ENCODE measurements at places on chromosomes 6 and 20.
A peak's percentile ranks its signal among the peaks of the same experiment; 100 is the strongest.

GRCh38 chr6:119543332-119543731 is 193.8 kb upstream of the MAN1A1 start:
- DNase-seq, result no peak

DNA sequence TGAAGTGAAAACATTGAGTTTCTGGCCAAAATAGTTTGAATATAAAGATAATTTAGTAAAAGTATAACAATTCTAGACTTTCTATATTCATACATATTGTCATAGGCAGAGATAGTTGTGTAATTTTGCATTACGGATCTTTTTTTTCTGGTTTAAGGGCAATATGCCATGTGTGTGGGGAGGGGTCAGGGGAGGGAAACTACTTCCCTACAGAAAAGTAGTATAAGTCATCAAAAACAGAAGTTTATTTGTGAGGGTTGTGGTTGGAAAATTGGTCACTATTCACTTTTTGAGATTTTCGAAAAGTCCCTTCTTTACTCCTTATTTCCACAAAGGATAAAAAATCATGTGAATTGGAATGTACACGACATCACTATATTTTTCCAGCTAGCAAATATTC is 288.2 kb upstream of the PREP start:
- peak; percentile 70 for DNase-seq

GRCh38 chr6:75230484-75231325 is 12.9 kb downstream of the COX7A2 start:
- DNase-seq, result peak; percentile 62

- peak; percentile 46 for DNase-seq
Observed at GRCh38 chr20:3714092-3714491, 1.7 kb upstream of the SIGLEC1 start.

- no peak for DNase-seq
Observed at GRCh38 chr20:18144541-18145099, 7.0 kb downstream of the KAT14 start.

GRCh38 chr6:155660251-155660977 is 204.8 kb upstream of the NOX3 start:
- no peak for DNase-seq

DNA sequence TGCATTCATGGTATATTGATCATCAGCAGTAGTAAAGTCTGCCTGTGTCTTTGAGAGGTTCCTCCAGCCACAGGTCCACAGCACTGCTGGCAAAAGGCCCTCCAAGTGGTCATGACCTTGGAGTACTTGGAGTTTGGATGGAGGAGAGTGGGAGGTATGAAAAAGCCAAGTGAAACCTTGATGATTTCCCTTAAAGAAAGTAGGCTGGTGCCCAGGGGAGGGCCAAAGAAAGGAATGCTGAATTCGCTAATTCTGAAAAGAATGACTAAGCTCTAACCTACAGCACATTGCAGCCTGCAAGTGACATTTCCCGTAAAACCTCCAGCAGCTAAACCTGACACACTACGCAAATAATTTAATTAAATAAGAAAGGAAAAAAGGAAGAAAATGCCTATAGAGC is 223.4 kb upstream of the TAB2 start:
- DNase-seq, result peak; percentile 25

DNA sequence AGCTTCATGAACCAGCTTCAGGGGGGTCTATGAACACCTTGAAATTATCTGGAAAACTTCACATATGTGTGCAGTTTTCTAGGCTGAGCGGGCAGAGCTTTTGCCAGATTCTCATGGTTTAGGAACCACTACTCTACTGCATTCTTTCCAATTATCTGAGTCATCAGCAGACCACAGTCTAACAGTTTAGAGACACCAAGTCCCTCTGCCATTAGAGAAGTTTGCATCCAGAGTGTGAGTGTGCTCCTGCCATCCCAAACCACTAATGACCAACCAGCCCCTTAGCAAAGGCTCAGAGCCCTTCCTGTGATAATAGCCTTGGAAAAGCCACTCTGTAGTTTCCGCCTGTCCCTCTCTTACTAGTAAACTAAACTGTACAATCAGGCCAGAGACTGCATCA is 96.8 kb downstream of the PHACTR1 start:
- DNase-seq, result no peak

GRCh38 chr20:10445758-10446157 is 10.7 kb downstream of the SLX4IP start:
- no peak for DNase-seq

- no peak for DNase-seq
Observed at GRCh38 chr6:149013586-149014344, 266.9 kb downstream of the UST start.

DNA sequence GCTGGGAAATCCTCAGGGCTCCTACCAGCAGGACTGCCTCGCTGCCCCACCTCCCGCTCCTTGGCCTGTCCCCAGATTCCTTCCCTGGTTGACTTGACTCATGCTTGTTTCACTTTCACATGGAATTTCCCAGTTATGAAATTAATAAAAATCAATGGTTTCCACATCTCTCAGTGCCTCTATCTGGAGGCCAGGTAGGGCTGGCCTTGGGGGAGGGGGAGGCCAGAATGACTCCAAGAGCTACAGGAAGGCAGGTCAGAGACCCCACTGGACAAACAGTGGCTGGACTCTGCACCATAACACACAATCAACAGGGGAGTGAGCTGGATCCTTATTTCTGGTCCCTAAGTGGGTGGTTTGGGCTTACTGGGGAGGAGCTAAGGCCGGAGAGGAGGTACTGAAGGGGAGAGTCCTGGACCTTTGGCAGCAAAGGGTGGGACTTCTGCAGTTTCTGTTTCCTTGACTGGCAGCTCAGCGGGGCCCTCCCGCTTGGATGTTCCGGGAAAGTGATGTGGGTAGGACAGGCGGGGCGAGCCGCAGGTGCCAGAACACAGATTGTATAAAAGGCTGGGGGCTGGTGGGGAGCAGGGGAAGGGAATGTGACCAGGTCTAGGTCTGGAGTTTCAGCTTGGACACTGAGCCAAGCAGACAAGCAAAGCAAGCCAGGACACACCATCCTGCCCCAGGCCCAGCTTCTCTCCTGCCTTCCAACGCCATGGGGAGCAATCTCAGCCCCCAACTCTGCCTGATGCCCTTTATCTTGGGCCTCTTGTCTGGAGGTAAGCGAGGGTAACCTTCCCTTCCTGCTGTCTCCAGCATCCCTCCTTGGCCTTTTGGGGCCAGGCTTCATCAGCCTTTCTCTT is at the start of gene CFB:
TSS of gene CFB (plus strand) at position 589 of the 863 bp plus-strand sequence. CDS start at position 716, 127 bp downstream.
- DNase-seq, result peak; percentile 64

DNA sequence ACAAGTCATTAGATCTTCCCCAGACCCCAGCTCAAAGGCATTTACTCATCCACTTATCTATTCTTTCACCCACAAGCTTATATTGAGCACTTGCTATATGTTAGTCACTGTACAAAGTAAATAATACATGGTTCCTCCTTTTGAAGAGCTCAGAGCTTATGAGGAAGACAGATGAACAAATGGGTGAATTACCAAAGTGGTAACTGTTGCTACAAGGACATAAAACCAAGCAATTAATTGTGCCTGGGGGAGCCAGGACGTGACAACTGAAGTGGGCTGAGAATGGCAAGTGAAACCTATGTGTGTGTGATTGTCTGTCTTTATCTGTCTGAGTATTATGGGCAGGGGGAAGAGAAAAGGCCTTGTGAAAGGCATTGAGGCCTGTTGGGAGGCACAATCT is 45.6 kb upstream of the AKIRIN2 start:
- DNase-seq, result no peak

- DNase-seq, result peak; percentile 83
Observed at GRCh38 chr20:52975029-52975732, 3.0 kb downstream of the TSHZ2 start.

- no peak for DNase-seq
Observed at GRCh38 chr6:37612475-37612874, 85.2 kb downstream of the MDGA1 start.

GRCh38 chr6:138145402-138145801 is 16.3 kb upstream of the ARFGEF3 start:
- DNase-seq, result no peak

GRCh38 chr6:20367743-20368485 is 33.8 kb upstream of the E2F3 start:
- DNase-seq, result no peak

DNA sequence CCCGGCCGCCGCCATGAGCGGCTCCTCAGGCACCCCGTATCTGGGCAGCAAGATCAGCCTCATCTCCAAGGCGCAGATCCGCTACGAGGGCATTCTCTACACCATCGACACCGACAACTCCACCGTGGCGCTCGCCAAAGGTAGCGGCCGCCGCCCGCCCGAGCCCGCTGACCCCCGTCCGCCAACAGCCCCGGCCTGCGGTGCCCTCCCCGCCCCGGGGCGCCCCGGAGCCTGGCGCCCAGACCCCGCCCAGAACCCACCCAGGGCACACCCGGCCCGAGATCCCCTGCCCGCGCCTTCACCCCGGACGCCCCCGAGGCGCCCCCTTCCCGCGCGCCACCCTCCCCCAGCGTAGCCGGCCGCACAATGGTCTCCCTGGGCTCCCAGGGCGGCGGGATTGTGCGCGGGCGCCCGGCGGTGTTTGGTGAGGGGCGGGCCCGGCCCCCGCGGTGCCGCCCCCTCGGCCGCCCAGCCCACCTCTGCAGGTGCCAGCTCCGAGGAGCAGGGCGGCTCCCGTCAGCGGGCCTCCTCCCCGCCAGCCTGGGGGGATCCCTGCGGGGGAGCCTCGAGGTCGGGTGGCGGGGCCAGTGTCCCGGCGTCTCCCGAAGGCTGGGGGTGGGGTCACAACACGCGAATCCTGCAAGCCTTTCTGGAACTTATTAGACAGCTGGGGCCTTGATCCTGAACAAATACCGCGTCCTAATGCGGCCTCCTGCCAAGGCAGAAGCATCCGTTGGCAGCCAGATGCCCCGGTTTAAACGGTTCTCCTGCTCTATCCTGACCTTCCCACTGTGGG is 577 bp downstream of the LSM14B start:
- DNase-seq, result peak; percentile 76

DNA sequence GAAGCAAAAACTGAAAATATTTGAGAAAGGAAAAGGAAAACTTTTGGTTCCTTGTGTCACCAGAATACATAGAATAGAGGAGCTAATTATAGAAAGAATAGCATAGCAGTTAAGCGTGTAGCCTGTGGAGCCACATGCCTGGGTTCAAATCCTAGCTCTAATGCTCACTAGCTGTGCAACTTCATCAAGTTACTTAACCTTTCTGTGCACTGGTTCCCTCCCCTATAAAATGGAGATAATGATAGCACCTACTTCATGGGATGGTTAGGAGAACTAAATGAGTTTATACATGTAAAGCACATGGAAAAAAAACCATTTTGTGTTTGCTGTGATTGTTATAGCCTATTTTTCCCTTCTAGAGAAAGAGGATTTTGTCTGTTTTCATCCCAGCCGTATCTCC is 24.5 kb upstream of the RNGTT start:
- DNase-seq, result no peak

GRCh38 chr6:21501815-21502214 is 91.7 kb upstream of the SOX4 start:
- peak; percentile 33 for DNase-seq

- no peak for DNase-seq
Observed at GRCh38 chr6:150030611-150031010, 5.3 kb upstream of the RAET1L start.

DNA sequence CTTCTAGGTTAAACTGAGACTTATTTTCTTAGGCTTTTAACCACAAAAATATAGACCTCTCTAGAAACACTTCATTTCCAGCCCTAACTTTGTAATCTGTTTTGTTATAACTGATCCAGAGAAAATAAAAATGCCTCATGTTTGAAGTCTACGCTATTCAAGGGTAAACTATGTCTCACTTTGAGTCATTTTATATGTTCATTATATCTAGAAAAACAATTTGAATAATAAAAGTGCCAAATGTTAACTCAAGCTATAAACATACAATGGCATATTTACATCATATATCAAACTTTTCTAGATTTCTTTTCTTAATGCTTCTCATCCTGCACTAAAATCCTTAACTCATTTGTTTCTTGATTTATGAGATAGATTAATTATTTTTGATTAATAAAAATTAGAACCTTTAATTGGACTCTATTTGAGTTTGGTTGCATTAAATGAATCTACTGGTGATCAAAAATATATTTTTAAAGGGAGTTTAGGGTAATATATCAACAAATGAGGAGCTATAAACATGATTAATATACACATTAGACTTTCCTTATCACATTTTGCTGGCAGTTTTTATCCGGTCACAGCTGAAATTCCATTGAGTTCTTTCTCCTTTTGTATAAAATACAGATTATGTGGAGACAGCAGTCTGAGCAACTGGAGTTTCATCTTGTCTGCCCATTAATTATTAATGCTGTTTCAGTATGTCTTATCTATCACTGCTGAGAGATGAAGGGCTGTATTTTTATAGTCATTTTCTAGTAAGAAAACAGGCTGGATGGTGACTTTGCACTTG is 246.5 kb downstream of the TBX18 start:
- no peak for DNase-seq

- no peak for DNase-seq
Observed at GRCh38 chr6:14423955-14424354, 306.4 kb downstream of the CD83 start.

DNA sequence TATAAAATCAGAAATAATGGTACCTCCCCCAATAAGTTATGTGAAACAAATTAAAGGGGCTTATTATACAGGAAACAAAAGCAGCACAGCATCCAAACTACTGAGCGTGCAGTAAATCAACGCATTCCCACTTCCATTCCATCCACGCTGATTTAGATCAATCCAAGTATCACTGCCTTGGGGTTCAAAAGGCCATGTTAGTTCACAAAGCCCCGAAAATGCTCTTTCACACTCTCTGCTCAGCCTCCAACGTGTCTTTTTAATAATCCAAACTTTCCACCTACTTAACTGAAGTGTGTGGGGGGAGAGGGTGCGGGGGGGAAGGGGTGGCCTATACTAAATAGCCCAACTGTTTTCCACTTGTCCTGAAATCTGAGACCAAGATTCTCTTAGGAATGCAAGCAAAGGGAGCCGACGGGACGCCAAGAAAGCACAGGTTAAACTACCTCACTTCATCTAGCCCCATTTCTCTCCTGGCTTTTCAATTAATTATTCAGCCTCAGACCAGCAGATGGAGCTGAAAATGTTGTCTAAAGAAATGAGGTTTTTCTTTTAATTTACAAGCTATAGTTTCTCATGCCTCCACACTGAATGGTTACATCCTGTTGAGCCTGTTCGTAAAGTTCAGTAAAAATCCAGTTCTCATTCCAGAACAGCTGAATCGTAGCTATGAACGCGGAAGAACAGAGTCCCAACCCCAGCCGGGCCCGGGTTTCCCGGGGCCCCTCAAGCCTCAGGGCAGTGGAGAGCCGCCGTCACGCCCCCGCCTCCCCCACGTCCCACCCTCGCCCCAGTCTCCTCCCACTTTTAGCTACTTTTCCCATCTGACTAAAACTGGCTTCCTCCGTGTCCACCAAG is 1.0 kb upstream of the NXT1 start:
- DNase-seq, result peak; percentile 96
